ENCODE measurements at places on chromosomes 6 and 20. TPM values are rescaled to one million over a fixed set of nuclear protein-coding genes. Genes with fewer than 3 reads are reported as not detected.

GRCh38 chr6:14671261-14671681 lies 553.7 kb downstream of the CD83 start:
- no peak for DNase-seq
- peaks cover 3% of the 10 kb centered on the region for H3K4me1 ChIP-seq
- H3K4me3 ChIP-seq = no peak overlapping the region
- no peaks in the 10 kb centered on the region for H3K27me3 ChIP-seq
- no peaks in the 10 kb centered on the region for H3K36me3 ChIP-seq

GRCh38 chr6:158863646-158864045 lies 44.5 kb upstream of the EZR start:
- no peak overlapping the region for H3K4me3 ChIP-seq
- H3K27me3 ChIP-seq = peaks cover 5% of the 10 kb centered on the region
- no peak for DNase-seq
- no peaks in the 10 kb centered on the region for H3K4me1 ChIP-seq

- no peak for DNase-seq
- no peaks in the 10 kb centered on the region for H3K36me3 ChIP-seq
- H3K4me1 ChIP-seq = peaks cover 4% of the 10 kb centered on the region
- H3K27ac ChIP-seq = no peak overlapping the region
- no peaks in the 10 kb centered on the region for H3K27me3 ChIP-seq
- H3K4me3 ChIP-seq = no peak overlapping the region
Observed at GRCh38 chr20:10701607-10702006, 27.8 kb upstream of the JAG1 start.

DNA sequence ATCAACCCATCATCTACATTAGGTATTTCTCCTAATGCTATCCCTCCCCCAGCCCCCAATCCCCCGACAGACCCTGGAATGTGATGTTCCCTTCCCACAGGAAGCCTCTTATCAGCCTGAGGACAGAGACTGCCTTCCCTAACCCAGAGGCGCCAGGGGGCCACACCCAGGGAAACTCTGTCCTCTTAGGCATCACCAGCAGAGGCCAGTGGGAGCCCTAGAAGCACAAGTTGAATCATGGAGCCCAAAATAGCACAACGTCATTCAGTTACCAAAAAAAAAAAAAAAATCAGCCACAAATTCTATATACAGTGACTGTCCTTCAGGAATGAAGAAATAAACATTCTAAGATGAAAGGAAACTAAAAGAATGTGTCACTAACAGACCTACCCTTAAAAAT lies 625.7 kb downstream of the TFAP2A start:
- H3K27ac ChIP-seq = no peak overlapping the region
- no peak for DNase-seq
- no peaks in the 10 kb centered on the region for H3K36me3 ChIP-seq

- peaks cover 12% of the 10 kb centered on the region for H3K4me1 ChIP-seq
- no peaks in the 10 kb centered on the region for H3K36me3 ChIP-seq
- no peak overlapping the region for H3K27ac ChIP-seq
- DNase-seq = no peak
Observed at GRCh38 chr6:109298605-109299264, 83.5 kb downstream of the CD164 start.

GRCh38 chr6:125818772-125819260 lies 28.1 kb downstream of the NCOA7 start:
- no peaks in the 10 kb centered on the region for H3K36me3 ChIP-seq
- no peak overlapping the region for H3K4me3 ChIP-seq
- H3K4me1 ChIP-seq = no peaks in the 10 kb centered on the region
- no peak for DNase-seq

DNA sequence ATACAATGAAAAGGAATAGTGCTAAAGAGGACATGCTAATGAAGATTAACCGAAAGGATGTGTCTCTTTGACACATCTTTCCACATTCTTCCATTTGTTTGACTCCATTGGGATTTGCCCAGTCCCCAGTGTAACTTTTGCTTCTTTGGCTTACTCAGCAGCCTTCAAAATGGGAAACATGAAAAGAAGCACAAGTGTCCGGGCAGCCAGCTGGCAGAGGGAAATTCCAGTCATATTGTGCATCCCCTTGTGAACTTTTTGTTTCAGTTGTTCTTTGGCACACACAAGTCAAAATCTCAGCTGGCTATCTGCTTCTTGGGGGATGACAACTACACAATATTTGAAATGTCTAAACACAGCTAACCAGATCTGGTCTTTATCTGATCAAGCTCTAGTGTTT lies 157.4 kb downstream of the OGFRL1 start:
- no peak overlapping the region for H3K4me3 ChIP-seq
- H3K27me3 ChIP-seq = no peaks in the 10 kb centered on the region
- no peak for DNase-seq
- H3K4me1 ChIP-seq = no peaks in the 10 kb centered on the region
- no peaks in the 10 kb centered on the region for H3K36me3 ChIP-seq

DNA sequence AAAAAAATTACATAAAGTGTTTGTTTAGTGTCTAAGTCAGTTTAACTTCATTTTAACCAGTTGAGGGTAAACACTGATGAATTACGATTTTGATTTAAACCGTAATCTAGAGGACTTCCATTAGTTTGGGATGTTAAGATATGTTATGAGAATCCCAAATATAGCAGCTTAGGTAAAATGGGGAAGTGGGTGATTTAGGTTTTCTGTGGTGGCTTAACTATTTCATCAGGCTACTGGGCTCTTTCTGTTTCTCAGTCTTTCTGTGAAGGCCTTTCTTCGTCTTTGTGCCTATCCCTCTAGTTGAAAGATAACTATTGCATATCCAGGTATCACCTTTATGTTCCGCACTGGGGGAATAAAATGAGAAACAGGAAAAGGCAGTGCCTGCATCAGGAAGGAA lies 27.9 kb downstream of the CENPW start:
- H3K27ac ChIP-seq = no peak overlapping the region
- H3K4me3 ChIP-seq = no peak overlapping the region
- DNase-seq = no peak
- peaks cover 37% of the 10 kb centered on the region for H3K36me3 ChIP-seq
- H3K4me1 ChIP-seq = no peaks in the 10 kb centered on the region

GRCh38 chr6:89836639-89837222 lies 7.1 kb downstream of the CASP8AP2 start:
- H3K4me3 ChIP-seq = no peak overlapping the region
- no peak for DNase-seq
- no peak overlapping the region for H3K27ac ChIP-seq
- no peaks in the 10 kb centered on the region for H3K27me3 ChIP-seq

DNA sequence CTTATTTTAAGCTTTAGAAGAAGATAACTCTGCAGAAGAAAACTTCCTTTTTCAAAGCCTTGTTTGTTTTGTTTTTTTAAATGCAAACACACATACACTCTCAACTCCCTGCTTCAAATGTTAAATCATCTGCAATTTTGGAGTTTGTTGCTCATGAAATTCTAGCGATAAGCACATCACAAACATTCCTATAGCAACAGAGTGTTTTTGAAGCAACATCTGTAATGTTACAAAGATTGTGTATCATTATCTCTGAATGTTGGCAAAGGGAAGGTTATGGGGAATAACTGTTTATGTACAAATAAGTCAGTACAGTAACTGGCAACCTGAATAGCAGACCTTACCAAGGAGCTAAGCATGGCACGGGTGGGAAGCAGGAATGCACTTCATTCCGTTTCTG lies 84.8 kb upstream of the MRPS10 start:
- no peaks in the 10 kb centered on the region for H3K27me3 ChIP-seq
- H3K27ac ChIP-seq = no peak overlapping the region

GRCh38 chr6:154473324-154473723 lies 37.2 kb downstream of the CNKSR3 start:
- no peak for DNase-seq
- H3K27me3 ChIP-seq = no peaks in the 10 kb centered on the region
- peaks cover 1% of the 10 kb centered on the region for H3K4me1 ChIP-seq
- H3K27ac ChIP-seq = no peak overlapping the region
- no peak overlapping the region for H3K4me3 ChIP-seq

- H3K27me3 ChIP-seq = no peaks in the 10 kb centered on the region
- no peaks in the 10 kb centered on the region for H3K36me3 ChIP-seq
- H3K27ac ChIP-seq = no peak overlapping the region
Observed at GRCh38 chr6:43216200-43216599, 13.1 kb downstream of the DNPH1 start.

DNA sequence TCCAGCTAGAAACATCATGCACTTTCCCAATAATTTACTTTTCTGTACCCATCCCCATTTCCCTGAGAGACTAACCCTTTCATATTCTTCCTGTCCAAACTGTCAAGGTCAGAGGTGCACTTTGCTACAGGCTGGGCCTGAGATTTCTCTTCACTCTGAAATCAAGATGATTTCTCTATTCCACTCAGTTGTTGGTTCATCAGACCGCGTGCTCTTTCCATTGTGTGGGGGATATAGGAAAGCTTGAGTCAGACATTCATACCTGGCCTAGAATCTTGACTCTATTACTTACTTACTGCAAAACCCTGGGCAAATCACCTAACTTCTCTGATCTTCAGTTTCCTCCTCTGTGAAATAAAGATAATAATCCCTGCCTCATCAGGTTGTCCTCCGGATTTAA lies 4.7 kb upstream of the ZDHHC14 start:
- no peak overlapping the region for H3K27ac ChIP-seq
- DNase-seq = no peak
- H3K27me3 ChIP-seq = peaks cover 18% of the 10 kb centered on the region
- no peak overlapping the region for H3K4me3 ChIP-seq
- H3K4me1 ChIP-seq = peaks cover 12% of the 10 kb centered on the region
- no peaks in the 10 kb centered on the region for H3K36me3 ChIP-seq

- DNase-seq = no peak
- H3K27ac ChIP-seq = no peak overlapping the region
- H3K4me3 ChIP-seq = no peak overlapping the region
- H3K36me3 ChIP-seq = peaks cover 5% of the 10 kb centered on the region
- H3K27me3 ChIP-seq = no peaks in the 10 kb centered on the region
Observed at GRCh38 chr6:30328397-30328796, 1.7 kb downstream of the TRIM39 start.

DNA sequence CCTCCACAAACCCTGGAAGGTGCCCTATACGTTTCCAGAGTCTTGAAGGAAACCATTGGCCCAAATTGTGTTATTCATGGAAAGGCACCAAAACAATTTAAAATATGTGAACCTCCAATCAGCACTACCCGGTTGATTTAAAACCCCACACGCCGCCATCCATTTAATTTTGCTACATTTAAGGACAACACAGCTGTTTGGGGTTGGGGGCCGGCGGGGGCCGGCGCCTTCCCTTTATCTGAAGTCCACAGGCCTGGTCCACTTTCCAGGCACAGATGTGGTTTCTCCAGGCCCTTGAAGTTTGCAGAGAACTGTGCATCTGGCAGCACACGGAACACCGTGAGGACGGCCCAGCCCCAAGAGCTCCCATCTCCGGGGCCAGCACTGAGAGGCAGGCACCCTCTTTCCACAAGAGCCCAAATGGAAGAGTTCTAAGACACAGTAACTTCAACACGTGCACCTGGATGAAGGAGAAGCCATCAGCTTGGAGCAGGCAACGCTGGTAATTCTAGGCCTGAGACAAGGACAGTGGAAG lies 16.8 kb upstream of the FRMD1 start:
- no peak overlapping the region for H3K4me3 ChIP-seq
- DNase-seq = no peak
- H3K4me1 ChIP-seq = peaks cover 7% of the 10 kb centered on the region
- no peaks in the 10 kb centered on the region for H3K27me3 ChIP-seq

DNA sequence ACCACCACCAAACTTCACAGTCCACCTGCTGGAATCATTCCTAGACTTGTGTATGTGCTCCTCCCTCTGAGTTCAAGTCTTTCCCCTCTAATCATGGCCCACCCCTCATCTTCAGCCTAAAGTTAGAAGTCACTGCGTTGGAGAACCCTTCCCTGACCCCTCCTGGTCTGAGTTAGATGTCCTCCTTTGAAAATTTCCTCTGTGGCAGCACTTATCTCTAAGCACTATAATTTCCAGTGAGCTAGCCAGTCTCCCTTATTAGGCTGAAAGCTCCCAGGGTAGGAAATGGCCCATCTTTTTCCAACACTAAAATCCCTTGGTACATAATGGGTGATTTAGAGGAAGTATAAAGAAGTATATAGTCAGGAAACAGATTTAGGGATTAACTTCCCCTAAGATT lies 63.2 kb downstream of the SESN1 start:
- no peak overlapping the region for H3K27ac ChIP-seq
- no peaks in the 10 kb centered on the region for H3K27me3 ChIP-seq
- no peaks in the 10 kb centered on the region for H3K36me3 ChIP-seq
- H3K4me1 ChIP-seq = no peaks in the 10 kb centered on the region

- peaks cover 16% of the 10 kb centered on the region for H3K4me1 ChIP-seq
- no peak overlapping the region for H3K27ac ChIP-seq
- no peaks in the 10 kb centered on the region for H3K36me3 ChIP-seq
- peak; percentile 68 for DNase-seq
Observed at GRCh38 chr6:125421836-125422235, 120.1 kb upstream of the HDDC2 start.

DNA sequence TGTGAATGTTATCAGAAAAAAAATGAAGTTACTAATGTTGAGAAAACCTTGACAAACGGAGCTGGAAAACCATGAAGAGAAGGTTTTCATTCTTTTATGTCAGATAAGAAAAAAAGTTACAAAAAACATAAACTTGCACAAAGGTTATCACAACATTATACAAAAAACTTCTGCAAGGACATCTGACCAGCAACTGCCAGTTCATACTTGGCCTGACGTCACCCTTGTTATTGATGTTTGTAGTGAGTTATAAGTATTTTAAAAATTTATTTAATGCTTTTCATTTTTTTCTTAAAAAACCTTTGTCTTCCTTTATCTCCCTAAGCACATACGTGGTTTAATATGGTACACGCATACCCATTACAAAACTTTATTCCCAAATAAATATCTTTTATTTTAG lies 16.3 kb downstream of the GSTA3 start:
- no peak for DNase-seq
- no peak overlapping the region for H3K4me3 ChIP-seq
- H3K36me3 ChIP-seq = no peaks in the 10 kb centered on the region
- no peaks in the 10 kb centered on the region for H3K27me3 ChIP-seq

- no peak for DNase-seq
- no peaks in the 10 kb centered on the region for H3K27me3 ChIP-seq
- peaks cover 9% of the 10 kb centered on the region for H3K4me1 ChIP-seq
Observed at GRCh38 chr6:16355238-16355637, 116.9 kb downstream of the GMPR start.

GRCh38 chr6:144657691-144658090 lies 372.6 kb downstream of the UTRN start:
- no peak overlapping the region for H3K27ac ChIP-seq
- H3K4me1 ChIP-seq = peaks cover 68% of the 10 kb centered on the region
- H3K36me3 ChIP-seq = no peaks in the 10 kb centered on the region

- no peak overlapping the region for H3K27ac ChIP-seq
- no peaks in the 10 kb centered on the region for H3K27me3 ChIP-seq
- peaks cover 36% of the 10 kb centered on the region for H3K4me1 ChIP-seq
- H3K36me3 ChIP-seq = no peaks in the 10 kb centered on the region
- no peak overlapping the region for H3K4me3 ChIP-seq
- DNase-seq = no peak
Observed at GRCh38 chr20:10547276-10548114, 112.4 kb downstream of the SLX4IP start.

GRCh38 chr6:154218301-154218700 lies 138.3 kb downstream of the IPCEF1 start:
- H3K27ac ChIP-seq = no peak overlapping the region
- no peak for DNase-seq
- no peak overlapping the region for H3K4me3 ChIP-seq

PBOV1 gene
- total RNA-seq = not detected

TXLNB gene
- total RNA-seq = 0.06 TPM

BTNL2 gene
- total RNA-seq = not detected

C6orf58 gene
- not detected for total RNA-seq

CHRNA4 gene
- not detected for total RNA-seq

CALHM5 gene
- 0.07 TPM for total RNA-seq

TBXT gene
- not detected for total RNA-seq

USP49 gene
- total RNA-seq = 30.7 TPM

NKX2-4 gene
- total RNA-seq = not detected

C2 gene
- total RNA-seq = 1.1 TPM

BPIFB3 gene
- not detected for total RNA-seq

All from neural progenitor cell (in vitro differentiated cells).